ENCODE measurements at places on chromosomes 2 and 18.

DNA sequence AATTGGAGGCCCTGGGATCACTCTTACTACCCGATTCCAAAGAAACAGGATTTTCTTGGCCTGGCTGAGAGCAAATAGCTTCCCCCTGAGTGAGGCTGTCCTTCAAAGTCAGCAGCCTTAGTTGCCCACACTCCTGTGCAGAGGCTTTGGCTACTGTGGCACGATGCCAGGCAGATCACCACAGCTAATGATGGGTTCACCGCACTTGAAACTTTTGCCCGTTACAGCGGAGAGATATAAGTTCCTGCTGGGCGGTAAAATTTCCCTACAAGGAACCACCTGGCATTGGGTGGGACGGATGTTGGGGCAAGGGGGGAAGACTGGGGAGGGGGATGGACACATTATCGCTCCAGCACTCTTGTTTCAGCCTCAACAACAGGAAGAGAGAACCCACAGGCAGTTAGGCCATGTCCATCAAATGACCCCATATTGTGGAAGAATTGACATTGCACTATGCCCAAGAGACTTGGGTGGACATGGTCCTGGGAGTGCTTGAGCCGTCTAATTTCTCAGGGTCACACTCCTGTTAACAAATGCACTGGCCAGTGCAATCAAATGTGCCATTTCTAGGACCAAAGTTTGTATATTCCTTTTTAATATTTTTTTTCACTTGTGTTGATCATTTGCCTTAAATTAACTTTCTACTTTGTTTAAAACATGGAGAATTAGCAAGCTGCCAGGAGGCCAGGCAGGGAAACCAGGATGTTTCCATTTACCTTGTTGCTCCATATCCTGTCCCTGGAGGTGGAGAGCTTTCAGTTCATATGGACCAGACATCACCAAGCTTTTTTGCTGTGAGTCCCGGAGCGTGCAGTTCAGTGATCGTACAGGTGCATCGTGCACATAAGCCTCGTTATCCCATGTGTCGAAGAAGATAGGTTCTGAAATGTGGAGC is 4.4 kb downstream of the IL1B start:
- DNase-seq, result no peak

DNA sequence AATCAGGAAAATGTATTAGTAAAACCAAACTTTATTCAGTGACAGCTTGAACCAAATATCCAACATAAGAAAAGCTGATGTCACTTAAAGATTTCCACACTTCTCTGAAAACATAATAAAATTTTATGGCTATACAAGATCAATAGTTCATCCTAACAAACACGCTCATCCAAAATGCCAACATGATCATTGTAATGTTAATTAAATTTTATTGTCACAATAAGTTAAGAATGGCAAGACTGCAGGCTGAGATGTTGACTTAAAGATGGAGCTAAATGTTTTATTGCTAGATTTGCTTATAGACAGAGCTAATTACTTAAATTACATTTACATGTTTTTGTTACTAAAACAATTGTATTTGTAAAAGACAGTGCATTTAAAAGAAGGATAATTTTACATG is 140.3 kb downstream of the ERBB4 start:
- no peak for DNase-seq

DNA sequence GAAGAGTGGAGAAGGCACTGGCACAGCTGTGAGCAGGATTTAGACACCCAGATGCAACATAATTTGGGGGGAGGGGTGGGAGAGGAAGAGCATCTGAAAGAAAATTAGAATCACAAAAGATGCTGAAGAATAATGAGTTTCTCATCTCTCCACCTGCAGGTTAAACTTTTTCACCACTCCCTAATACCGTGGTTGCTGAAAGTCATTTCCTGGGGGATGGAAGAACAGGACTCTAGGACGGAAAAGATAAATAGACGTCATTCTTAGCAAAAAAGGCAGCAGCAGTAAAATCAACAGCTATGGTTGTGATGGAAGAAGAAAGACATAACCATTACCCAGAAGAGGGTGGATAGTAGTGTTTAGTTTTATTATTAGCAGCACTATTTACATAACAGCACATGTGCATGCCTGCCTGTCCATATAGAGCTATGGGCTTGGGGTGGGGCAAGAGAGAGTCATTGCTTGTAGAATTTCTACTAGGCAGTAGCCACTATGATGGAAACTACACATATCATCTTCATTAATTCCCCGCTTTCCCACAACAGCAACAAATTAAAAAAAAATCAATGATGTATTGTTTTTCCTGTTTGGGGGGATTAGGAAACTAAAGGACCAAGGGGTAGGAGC is 212.2 kb downstream of the TRIB2 start:
- DNase-seq, result no peak

- DNase-seq, result no peak
Observed at GRCh38 chr2:75290600-75291150, 91.4 kb upstream of the TACR1 start.

- DNase-seq, result no peak
Observed at GRCh38 chr2:71410696-71411095, 42.7 kb upstream of the DYSF start.

- DNase-seq, result no peak
Observed at GRCh38 chr18:13555865-13556264, 170.5 kb downstream of the FAM210A start.

- DNase-seq, result no peak
Observed at GRCh38 chr2:230218421-230218820, 1.4 kb downstream of the SP110 start.

DNA sequence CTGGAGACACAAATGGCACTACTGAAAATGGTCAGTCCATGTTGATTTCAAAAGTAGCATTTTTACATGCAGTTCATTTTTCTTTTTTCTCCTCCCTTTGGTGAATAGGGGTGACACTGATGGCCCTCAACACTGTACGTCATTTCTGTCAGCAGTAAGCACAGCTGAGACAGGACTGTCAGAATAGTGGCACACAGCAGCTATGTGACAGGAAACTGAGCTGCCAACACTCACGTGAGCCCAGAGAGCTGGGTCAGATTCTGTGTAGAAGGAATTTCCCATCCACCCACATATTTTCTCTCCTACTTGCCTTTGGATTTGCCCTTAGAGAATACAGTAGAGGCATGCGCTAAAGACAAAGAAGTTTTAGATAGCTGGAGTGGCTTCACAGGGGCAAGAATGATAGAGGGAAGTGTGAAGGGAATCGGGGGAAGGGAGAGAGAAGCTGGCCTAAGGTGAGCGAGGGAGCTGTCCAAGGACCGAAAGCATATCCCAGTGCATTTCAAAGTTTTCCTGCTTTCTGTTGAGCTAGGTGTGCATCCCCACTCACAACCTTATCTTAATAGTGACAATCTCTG is 476.6 kb downstream of the CNTNAP5 start:
- DNase-seq, result no peak

DNA sequence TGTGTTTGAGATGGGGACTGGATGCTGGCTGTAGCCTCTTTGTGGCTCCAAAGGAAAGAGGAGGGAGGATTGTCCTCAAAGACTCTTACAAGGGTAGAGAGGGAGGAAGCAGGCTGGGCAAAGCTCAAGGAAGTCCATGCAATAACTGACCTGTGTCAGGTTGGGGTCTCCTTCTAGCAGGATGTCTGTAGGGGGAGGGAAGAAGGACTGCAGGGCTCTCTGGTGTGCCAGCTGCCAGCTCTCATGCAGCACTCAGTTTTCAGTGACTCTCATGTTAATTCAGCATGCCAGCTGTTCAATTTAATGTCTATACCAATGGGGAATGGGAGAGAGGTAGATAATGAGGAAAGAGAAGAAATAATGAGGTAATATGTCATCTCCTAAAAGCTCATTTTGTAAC is 85.3 kb upstream of the RANBP2 start:
- DNase-seq, result no peak

- DNase-seq, result no peak
Observed at GRCh38 chr18:7856116-7856515, 289.0 kb downstream of the PTPRM start.
